Kidney glomerular epithelial cell (primary cell): ENCODE measurements at places on chromosomes 5 and 9.

DNA sequence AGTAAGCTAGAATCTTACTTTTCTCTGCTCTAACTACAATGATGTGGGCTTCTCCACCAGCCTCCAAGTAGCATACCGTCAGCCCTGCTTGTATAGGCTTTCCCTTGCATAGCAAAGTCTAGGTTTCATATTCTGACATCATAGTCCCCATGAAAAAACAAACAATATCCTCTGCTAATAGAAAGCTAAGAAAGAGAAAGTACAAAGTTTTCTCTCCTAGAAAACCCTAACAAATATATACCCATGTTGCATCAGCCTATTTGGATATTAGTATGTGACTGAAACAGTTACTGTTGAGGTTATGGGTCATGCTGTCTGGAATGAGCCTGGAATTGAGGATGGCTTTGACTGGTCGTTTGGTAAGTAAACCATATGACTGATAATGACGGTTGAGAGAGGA lies 1696.0 kb downstream of the MAT2B start:
- DNase-seq = no peak

GRCh38 chr5:119358901-119359603 lies 3.2 kb downstream of the TNFAIP8 start:
- DNase-seq = no peak

- no peak for DNase-seq
Measured at GRCh38 chr9:135794361-135794885, 92.4 kb downstream of the KCNT1 start.

- no peak for DNase-seq
Measured at GRCh38 chr9:70945301-70945700, 176.1 kb downstream of the TRPM3 start.

- no peak for DNase-seq
Measured at GRCh38 chr5:150781706-150782614, 3.4 kb downstream of the SMIM3 start.

GRCh38 chr5:2095011-2095410 lies 212.3 kb upstream of the IRX4 start:
- DNase-seq = no peak

- DNase-seq = no peak
Measured at GRCh38 chr5:84794486-84795035, 409.9 kb upstream of the EDIL3 start.

- no peak for DNase-seq
Measured at GRCh38 chr5:96432216-96433065, 607 bp downstream of the PCSK1 start.

- DNase-seq = no peak
Measured at GRCh38 chr5:32346869-32347268, 34.1 kb upstream of the MTMR12 start.
